Activated CD4-positive, alpha-beta T cell treated with anti-CD3 and anti-CD28 coated beads, Interleukin-2, amount 50 U/mL, for 48 hours (primary cell): ENCODE measurements at places on chromosomes 4 and X.

GRCh38 chr4:6591313-6591712 lies 16.3 kb downstream of the MAN2B2 start:
- DNase-seq: no peak

- DNase-seq: no peak
Observed at GRCh38 chr4:160350944-160351343, 1248.1 kb downstream of the RAPGEF2 start.

DNA sequence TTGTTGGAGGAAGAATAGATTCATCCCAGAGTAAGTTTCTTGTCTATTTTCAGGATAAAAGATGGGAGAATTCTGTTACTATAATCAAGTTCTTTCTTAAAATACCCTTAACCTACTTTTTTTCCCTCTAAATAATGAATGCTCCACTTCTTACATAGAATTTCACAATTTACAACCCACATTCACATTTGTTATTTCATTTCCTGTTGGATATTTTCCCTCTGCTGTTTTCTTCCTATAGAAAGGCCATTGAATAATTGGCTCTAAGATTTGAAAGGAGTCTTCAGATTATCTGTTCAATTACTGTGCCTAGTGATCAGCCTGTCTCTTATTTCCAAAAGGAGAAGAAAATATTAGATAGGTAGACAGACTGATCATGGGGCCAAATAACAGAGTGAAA lies 79.7 kb downstream of the CPE start:
- DNase-seq: no peak

DNA sequence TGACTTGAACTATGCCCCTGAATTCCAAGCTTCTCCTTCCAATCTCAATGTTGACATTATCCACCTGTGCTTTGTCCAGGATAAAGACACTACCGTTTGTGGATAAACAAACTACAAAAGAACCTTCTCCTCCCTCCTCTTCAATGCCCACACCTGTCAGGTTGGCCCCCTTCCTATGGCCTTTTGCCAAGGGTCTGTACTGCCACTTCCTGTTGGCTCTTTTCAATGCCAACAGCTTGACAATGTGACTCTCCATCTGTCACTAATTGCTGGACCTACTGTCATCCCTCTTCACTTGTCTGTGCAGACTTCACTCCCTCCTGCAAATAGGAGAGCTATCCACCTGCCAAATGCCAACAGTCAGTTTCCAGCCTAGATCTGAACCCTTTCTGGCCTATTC lies 35.8 kb upstream of the MID1 start:
- DNase-seq: no peak

DNA sequence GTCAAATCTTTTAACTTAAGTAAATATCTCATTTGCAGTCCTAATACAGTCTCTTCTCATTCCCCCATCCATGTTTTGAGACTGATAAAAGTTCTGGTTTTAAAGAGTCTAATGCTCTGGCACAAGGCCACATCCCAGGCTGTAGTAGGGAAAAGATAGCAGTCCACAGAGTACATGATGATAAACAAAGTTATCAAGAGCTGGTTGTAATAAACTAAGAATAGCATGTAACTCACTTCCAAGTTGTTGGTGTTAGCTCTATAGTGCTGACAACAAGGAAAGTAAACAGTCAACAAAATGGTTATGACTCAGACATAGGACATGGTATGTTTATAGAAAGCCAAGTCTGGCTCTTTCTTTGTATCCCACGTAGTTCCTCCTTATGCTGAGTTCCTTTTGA lies 21.8 kb upstream of the AREG start:
- no peak for DNase-seq

DNA sequence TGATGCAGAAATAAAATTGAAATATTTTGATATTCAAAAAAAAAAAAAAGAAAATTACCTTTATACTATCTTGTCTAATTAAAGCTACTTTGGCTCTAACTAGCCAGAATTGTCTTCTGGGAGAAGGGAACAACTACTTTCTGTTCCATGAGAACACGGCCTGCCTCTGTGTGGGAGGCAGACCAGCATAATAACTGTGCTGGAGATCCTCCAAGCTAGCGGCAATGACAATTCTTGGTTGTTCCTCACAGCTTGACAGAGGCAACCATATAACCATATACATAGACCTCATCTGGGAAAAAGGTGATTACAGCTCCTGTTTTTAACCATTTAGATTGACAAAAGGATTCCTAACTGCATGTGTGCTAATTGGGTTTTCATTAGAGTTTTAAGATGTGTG lies 95.7 kb downstream of the RBMX2 start:
- no peak for DNase-seq
